SW 1271 (cell line): ENCODE measurements at places on chromosomes 2 and 18.
A peak's percentile ranks its signal among the peaks of the same experiment; 100 is the strongest.

GRCh38 chr2:62267696-62268095, 71.8 kb downstream of the B3GNT2 start:
- DNase-seq: no peak

GRCh38 chr18:63736876-63737275, 34.1 kb downstream of the SERPINB11 start:
- DNase-seq: peak; percentile 11

DNA sequence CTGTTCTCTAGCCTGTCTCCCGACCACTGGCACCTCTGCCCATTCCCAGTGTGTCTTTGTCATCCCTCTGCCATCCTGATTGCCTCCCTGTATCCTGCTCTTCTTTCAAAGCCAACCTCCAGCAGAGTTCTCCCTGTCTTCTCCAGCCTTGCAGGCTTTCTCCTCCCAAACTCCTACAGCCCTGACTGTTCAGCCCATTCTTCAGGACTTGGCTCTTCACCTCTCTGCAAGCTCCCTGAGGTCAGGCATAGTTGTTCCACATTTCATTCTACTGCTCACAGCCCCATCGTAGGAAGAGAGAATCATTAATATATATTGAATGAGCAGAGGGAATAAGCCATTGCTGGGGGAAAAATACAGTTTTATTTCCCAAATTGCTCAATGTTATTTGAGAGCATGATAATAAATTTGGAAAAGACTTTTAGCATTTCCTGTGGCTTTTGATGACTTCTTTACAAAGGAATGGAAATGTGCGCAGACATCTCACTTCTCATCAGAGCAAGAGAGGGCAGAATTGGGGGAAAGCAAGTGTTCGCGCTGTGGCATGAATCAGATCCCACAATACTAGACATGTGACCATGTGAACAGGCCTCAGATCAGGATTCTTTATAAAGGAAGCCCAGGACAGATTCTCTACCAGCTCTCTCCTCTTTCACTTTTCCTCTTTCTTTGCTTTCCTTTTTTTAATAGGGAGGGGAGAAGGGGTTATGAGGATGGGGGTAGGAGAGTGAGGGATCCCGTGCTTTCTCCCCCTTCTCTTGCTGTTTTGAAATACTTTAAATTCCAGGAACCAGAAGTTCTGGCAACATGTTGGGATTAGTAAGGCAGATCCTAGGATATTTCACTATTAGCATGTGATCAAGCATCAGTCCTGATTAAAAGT, 37.4 kb downstream of the EPAS1 start:
- DNase-seq: no peak

DNA sequence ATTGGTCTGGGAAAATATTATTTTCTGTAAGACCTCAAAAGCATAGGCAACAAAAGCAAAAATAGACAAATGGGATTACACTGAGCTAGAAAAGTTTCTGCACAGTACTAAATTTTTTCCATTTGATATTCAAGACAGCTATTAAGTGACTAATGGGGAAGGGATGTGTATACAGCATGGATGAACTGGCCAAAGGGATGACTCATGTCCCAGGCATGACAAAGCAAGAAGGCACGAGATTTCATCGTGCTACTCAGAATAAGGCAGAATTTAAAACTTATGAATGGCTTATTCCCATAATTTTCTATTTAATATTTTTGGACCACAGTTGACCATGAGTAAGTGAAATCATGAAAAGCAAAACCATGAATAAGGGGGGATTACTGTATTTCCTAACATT, 1250.1 kb upstream of the GYPC start:
- DNase-seq: peak; percentile 56

GRCh38 chr2:232519581-232520438, at the start of gene PRSS56:
Gene PRSS56, plus strand, starts transcription at chr2:232520388. Its CDS starts 211 bp downstream, at chr2:232520599.
- no peak for DNase-seq
